ENCODE measurements at places on chromosomes 4 and X.

GRCh38 chrX:9845578-9845952, 59.3 kb downstream of the SHROOM2 start:
- DNase-seq = no peak

DNA sequence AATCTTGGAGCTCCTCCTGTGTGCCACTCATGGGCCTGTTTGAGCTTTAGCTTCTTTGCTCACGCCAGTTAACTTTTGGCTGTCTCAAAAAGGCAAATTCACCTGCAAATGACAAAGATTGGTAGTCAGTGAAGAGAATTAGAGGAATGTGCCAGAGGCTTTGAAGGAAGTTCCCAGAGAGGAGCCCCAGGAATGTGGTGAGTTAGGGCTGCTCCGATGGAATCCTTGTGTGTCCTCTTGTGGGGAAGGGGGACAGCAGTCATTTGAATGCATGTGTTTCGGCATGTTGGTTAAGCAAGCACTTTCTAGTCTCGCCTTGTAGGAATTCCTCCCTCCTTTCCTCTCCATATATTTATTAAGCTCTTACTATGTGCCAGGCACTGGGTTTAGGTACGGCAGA, 62.9 kb downstream of the ELF4 start:
- no peak for DNase-seq

- no peak for DNase-seq
Observed at GRCh38 chr4:183413234-183414200, 30.9 kb upstream of the CDKN2AIP start.

GRCh38 chr4:96887857-96888256, 1048.0 kb downstream of the PDHA2 start:
- DNase-seq = peak; percentile 1

GRCh38 chr4:183499389-183499788, 5.5 kb upstream of the ING2 start:
- DNase-seq = no peak

GRCh38 chr4:185710487-185710995, 101.5 kb downstream of the SORBS2 start:
- DNase-seq = no peak

All from muscle of back (tissue), 13 donors.